NCI-H1048 (cell line): ENCODE measurements at places on chromosomes 1 and 21.

GRCh38 chr1:166888373-166889111, 12.5 kb upstream of the TADA1 start:
- DNase-seq = no peak

DNA sequence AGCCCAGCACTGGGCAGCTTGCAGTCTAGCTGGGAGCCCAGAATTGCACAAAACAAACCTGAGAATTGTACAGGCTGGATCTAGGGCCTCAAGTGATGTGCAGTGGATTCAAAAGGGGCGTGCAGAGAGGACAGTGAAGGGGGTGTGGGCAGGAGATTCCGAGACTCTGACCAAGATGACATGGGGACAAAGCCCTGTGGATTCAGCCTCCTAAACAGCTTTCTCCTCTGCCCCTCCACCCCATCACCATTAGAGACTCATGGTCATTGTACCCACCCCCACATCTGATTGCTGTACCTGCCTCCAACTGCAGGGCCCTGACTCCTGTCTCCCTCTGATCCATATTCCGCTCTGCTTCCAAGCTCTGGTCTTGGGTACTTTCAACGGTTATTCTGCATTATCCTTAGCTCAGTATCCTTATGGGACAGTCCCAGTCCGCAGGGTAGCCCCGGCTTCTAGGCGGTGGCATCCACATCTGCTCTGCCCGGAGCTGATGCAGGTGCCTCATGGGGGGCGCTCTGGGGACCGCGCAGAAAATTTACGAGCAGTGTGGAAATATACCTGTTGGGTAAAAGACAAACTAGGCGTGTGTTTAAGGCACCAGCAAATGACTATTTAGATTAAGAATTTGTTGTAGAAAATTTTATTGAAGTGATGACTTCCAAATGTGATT, 1.7 kb upstream of the BMP8A start:
- DNase-seq = no peak

- DNase-seq = no peak
These were observed 20.8 kb downstream of the EYA3 start for GRCh38 chr1:28067523-28068090.

DNA sequence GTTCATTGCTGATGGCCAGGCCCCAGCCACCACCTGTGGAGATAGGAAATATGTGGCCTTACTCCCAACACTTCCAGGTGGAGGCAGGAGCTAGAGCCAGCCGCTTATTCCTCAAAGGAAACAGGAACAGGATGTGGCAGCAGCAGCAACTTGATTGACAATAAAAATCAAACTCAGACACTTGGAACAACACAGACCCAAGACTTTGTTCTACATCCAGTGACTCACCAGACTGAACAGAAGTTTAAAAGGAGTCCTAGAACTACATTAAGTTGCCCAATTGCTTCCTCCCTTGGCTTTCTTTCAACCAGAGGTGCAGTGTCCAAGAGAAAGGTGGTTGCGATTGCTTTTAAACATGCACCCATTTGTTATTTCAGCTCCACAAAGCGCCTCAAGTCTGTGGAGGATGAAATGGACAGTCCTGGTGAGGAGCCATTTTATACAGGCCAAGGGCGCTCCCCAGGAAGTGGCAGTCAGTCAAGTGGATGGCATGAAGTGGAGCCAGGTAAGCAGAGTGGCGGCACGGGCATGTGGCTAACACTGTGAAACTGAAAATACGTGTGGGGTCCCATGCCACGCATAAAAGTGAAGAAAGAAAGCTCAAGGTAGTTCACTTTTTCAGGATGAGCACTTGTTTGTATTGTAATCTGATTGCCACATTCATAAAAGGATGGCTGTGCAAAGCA, 276.6 kb downstream of the NFIA start:
- no peak for DNase-seq

DNA sequence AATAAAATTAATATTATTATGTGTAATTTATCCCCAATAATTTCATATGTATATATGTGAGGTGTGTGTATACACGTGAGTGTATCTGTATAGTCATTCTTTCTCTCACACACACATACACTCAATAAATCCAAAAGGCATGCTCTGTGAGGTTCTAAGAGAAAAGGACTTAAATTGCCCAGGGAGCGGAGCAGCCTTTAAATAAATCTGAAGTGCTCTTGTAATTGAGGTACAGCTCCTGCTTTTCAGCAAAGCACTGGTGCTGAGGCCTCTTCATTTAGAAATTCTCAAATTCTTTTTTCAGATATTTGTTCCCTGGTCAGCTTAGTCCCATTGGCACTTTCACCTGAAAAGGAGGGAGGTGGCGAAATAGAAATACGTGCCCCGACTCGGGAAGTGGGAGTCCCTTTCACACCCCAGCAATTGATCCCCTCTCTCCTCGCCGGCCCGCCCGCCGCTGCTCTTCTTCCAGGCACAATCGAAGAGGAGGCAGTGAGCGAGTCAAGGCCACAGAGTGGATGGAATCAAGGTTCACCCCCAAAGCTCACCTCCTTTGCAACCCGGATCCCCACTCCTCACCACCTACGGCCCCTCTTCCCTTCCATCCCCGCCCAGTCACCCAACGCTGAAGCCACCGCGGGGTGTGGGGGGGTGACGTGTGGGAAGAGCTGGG, 944 bp downstream of the PLPPR5 start:
- no peak for DNase-seq

- DNase-seq = no peak
These were observed 155.4 kb downstream of the SMYD3 start for GRCh38 chr1:246351721-246352120.

DNA sequence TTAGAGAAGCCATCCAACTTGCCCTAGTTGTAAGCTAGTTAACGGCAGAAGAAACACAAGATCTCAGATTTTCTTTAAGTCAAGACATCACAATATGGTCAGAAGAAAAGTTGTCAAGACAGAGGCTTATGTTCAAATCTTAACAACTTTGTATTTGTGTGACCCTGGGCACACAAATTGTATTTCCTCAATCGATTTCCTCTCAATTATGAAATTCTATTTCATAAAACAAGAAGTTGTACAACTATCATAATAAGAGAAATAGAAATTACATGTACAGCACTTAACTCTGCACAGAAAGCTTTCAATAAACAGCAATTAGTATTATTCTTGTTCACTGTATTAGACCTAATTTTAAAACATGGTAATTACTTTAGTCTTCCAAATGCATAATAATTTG, 62.9 kb upstream of the SDC3 start:
- DNase-seq = no peak

GRCh38 chr1:111963985-111964738, 25.3 kb downstream of the KCND3 start:
- no peak for DNase-seq

DNA sequence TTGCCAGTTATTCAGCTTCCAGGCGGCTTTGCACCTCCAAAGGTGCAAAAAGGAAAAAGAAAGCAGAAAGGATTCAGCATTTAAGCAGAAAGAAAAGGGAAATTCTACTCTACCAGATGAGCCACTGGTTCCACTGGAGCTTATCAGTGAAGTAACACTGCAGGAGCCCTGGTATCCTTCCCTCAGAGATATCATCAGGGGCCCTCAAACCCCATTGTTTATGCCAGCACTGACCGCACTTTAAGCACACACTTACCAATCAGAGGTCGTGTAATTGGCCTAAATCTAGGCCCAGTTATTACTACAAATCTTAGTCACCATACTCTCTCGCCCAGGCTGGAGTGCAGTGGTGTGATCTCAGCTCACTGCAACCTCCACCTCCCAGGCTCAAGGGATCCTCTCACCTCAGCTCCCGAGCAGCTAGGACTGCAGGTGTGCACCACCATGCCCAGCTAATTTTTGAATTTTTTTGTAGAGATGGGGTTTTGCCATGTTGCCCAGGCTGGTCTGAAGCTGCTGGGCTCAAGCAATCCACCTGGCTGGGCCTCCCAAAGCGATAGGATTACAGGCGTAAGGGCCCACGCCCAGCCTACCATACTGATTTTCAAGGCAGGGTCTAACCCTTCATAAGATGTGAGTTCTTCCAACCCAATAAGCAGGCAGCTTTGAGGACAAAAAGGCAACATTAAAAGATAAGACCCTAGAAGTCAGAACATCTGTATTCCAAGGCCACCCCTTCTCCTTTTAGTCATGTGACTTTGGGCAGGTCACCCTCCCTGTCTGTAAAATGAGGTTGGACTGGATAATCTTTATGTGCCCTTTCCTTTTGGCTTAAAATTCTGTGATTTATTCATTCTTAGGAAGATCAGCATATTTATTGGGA, 125.3 kb downstream of the SYT2 start:
- no peak for DNase-seq

DNA sequence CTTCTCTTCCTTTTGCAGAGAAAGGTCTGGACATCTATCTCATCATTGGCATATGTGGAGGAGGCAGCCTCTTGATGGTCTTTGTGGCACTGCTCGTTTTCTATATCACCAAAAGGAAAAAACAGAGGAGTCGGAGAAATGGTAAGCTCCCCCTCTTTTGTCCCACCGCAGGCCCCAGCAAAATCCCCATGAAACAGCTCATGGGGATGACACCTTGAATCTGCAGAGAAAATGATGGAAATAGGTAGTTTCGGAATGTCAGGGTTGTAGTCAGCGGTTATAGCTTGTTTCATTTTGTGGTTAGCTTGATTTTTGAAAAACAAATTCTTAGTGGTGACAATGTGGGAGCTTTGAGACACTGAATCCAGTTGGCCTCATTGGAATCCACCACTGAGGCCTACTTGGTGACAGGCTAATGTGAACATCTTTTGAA, 10.3 kb downstream of the CD2 start:
- no peak for DNase-seq

- no peak for DNase-seq
These were observed 62.8 kb downstream of the CNST start for GRCh38 chr1:246629030-246629429.

DNA sequence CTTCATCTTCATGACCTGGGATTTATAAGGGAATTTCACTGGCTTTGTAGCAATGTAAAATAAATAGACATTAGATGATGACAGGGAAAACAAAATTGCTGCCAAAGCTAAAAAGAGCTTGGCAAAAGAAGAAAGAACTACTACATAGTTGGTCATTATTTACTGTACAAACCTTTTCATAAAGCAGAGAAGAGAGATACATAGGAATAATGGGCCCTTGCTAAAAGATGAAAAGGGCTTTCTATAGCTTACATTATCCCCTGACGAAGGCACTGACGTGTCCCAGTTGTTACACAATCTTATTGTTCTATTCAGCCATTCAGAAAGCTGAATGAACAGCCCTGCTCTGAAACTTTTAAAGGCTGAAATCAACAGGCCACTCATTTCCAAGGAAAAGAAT, 57.1 kb downstream of the ZC3H11B start:
- no peak for DNase-seq

DNA sequence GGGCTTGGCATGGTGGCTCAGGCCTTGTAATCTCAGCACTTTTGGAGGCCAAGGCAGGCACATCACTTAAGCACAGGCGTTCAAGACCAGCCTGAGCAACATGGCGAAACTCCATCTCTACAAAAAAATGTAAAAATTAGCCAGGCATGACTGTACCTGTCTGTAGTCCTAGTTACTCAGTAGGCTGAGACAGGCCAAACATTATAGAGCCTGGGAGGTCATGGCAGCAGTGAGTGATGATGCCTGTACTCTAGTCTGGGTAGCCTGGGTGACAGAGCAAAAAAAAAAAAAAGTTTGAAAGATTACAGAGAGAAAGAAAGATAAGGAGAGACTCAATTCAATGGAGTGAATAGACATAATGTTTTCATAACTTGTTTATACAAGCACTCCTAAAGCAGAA, 556.5 kb upstream of the BRINP3 start:
- DNase-seq = no peak

DNA sequence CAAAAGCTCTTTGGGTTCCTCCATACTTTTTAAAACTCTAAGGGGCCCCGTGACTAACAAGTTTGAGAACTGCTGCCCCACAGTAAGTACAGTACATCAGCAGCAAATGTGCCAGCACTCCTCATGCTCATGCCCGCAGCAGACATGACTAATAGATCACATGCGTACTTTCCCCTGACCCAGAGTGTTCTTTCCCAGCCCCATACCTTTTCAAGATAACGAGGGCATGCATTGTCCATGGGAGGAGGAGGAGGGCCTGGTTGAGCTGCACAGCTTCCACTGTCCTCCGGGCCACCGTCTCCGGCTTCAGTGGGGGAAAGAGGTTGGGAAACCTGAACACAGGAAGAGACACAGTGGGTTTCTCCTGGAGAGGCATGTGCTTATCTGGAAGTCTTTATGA, 45.5 kb downstream of the DHRS3 start:
- no peak for DNase-seq

DNA sequence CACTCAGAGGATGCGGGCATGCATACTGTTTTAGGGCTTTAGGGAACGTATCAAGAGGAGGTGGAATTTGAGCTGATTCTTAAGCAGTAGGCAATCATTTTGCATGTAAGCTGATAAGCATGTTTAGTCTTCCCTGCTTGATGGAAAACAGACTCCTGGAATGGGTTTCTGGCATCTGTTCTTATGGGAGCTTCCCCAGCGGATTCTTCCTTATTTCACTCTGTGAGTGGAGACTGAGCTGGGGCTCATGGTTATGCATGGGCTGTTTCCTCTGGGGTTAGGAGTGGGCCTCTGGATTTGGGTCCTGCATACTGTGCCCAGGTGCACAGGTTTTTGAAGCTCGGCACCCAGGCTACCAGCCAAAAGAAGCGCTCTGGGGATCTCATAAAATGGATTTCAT, 93.4 kb downstream of the DIRAS3 start:
- no peak for DNase-seq

- no peak for DNase-seq
These were observed 338 bp downstream of the ACAP3 start for GRCh38 chr1:1307261-1307922.

- no peak for DNase-seq
These were observed 609 bp downstream of the RWDD2B start for GRCh38 chr21:29018540-29018939.

DNA sequence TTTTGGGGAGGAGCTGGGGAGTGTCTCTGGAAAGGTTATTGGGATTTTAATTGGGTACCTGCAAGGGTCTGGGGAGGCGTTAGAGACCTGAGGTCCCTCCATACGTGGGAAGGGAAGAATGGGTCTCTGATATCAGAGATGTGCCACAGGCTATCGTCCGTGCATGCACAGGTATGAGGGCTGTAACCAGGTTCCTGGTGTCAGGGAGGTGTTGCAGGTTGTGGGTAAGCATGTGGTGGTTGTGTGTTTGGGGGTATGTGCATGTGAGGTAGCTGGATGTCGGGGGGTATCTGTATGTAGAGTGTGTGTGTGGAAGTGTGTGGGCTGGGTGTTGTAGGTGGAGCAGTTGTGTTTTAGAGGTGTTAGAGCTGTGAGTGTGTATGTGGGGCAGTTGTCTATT, 8.3 kb downstream of the AHDC1 start:
- no peak for DNase-seq

DNA sequence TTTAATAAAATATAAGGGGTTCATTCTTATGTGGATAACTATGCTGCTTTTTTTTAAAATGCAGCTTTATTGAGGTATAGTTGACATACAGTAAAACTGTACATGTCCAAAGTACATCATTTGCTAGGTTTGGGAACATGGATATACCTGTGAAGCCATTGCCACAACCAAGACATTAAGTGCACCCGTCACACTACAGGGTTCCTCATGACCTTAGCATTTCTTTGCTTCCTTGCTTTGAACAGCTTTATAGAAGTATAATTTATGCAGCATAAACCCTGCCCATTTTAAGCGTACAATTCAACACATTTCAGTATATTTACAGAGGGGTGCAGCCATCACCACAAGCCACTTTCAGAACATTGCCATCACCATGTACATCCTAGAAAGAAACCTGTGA, 26.3 kb downstream of the FHAD1 start:
- no peak for DNase-seq
